ENCODE measurements at places on chromosomes 5 and 9. TPM values are rescaled to one million over a fixed set of nuclear protein-coding genes. Genes with fewer than 3 reads are reported as not detected.

The PHYHD1 gene
- 0.20 TPM for total RNA-seq

GRCh38 chr5:61290791-61291210 lies 41.3 kb upstream of the ZSWIM6 start:
- DNase-seq, result peak; percentile 50

- DNase-seq, result no peak
These were observed 7.0 kb upstream of the CD74 start for GRCh38 chr5:150419630-150420270.

- peak; percentile 70 for DNase-seq
These were observed 3.2 kb downstream of the RAB24 start for GRCh38 chr5:177300236-177300880.

The PCAT7 gene
- not detected for total RNA-seq

DNA sequence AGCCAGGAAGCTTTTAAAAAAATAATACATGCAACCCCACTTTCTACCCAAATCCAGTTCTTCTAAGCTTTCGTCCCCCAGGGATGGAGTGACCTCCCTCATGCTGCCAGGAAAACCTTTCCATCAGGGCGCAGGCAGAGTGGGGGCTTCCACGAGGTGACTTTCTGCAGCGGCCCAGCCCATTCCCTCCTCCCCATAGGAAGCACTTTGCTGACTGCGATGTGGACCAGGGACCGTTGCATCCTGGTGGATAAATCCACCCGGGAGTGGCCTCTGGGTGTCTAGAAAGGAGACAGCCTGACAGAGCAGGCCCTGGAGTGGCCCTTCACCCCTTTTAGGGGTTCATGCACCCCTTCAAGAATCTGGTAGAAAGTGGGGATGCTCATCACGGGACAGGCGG lies 1.6 kb downstream of the QRFP start:
- DNase-seq, result no peak

The PCDH1 gene
- total RNA-seq, result 135 TPM

DNA sequence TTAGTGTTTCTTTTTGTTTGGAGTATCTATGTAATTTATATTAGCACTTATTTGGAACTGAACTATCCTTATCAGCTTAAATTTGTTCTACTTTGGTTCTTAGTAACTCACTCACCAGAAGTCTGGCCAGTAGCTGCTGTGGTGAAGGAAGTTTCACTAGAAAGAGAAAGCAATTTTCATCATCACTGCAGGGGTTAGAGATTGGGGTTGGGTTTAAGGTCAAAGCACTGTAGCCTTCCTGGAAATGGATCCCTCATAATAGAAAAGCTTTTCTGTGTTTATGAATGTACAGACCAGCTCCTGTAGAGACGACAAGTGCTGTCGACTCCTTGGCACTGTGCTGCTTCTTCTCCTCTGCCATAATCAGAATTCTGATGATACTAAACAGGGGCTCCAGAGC lies 22.2 kb downstream of the MROH2B start:
- no peak for DNase-seq

DNA sequence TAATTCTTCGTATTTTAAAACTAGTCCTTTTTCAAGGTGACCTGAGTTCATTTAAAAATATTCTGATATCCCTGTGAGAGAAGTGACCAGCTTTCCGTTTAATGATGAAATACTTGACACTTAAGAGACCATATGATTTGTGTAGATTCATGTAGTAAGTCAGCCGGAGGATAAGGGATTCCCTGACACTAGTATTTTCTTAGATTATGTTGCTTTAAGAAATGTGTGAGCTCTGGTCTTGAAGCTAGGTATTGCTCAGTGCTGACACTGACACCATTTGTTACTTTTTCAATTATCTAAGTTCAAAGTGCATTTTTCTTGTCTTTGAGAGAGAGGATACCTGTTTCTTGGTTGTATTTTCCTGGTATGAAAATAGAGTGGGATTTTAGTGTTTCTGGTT lies 4.2 kb downstream of the NIPBL start:
- no peak for DNase-seq

- DNase-seq, result no peak
These were observed 23.7 kb upstream of the MROH2B start for GRCh38 chr5:41094871-41095270.

The PCDHB4 gene
- 0.04 TPM for total RNA-seq

DNA sequence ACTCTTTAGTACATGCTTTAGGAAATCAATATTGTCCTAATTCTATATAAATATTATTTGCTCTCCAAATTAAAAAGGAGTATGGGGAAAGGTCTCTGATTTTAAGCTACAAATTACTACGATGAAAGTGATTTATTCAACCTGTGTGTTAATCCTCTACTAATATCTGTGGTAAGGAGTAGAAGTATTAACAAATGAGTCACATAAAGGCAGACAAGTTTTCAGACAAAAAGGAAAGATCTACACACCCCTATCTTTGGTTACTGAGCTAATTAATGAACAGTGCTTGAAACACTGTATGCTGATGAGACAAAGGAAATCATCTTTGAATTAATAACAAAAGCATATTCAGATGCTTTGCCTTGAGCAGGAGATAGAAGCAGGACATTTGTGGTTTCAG lies 15.9 kb downstream of the LOX start:
- DNase-seq, result no peak

- DNase-seq, result no peak
These were observed 41.0 kb downstream of the ESM1 start for GRCh38 chr5:54944364-54944763.

The RMI1 gene
- 6.3 TPM for total RNA-seq

The ADAMTSL1 gene
- 26.9 TPM for total RNA-seq

- peak; percentile 29 for DNase-seq
These were observed 2068.7 kb downstream of the MAT2B start for GRCh38 chr5:165574100-165574499.

The TMEM8B gene
- 0.35 TPM for total RNA-seq

The CHSY3 gene
- 2.1 TPM for total RNA-seq

GRCh38 chr9:101977614-101978210 lies 239.3 kb upstream of the GRIN3A start:
- DNase-seq, result no peak

DNA sequence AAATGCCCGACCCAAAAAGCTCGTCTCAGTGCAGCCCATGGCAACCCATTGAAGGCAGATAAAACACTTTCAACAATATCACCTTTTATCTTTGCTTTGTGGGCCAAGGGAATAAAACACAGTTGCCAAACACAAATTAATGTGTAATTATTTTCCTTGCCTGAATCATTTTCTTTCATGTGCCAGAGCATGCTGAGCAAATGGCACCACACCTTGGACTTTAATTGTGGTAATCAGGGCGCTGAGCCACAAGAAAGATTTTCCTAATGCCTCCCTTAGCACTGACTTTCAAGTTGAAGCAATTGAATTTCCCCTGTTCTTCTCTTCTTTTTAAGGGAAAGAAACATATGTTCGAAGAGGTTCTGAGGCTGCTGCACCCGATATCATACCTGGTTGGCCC lies 297.1 kb upstream of the MSX2 start:
- DNase-seq, result no peak

The CDK9 gene
- 116 TPM for total RNA-seq

The SPINK13 gene
- total RNA-seq, result not detected

- no peak for DNase-seq
These were observed 289.8 kb downstream of the SPOCK1 start for GRCh38 chr5:137209232-137209809.

DNA sequence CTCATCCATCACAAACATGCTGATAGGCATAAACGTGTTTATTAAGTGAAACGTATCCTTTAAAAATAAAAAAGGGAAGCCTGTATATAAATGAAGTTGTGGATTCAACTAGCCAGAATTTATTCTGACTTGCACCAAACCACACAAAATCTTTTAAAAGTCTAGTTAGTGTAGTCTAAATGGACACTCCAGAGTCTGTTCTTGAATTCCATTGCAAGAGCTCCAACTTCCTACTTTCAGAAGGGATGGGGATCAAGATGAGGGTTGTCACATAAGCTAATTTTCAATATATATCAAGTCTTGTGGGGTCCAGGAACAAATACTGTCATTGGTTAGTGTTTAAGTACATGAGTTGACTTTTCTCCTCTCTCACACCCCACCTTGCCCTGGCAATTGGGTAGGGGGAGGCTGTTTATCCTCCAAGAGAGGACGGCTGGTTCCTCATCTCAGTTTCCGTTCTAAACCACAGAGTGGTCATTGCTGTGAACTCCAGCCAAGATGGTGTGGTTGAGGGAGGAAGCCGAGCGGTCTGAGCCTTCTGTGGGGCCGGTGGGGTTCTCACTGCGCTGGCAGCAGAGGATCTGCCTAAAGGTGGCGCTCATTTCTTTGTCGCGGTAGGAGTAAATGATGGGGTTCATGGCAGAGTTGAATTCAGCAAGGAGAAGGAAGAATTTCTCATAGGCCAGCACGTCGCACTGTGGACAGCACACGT lies 163.2 kb downstream of the LPAR1 start:
- DNase-seq, result no peak

The SPINK7 gene
- not detected for total RNA-seq

The SLC46A2 gene
- not detected for total RNA-seq

The N4BP3 gene
- 16.6 TPM for total RNA-seq

- no peak for DNase-seq
These were observed 45.5 kb upstream of the ZSWIM6 start for GRCh38 chr5:61286446-61287132.

DNA sequence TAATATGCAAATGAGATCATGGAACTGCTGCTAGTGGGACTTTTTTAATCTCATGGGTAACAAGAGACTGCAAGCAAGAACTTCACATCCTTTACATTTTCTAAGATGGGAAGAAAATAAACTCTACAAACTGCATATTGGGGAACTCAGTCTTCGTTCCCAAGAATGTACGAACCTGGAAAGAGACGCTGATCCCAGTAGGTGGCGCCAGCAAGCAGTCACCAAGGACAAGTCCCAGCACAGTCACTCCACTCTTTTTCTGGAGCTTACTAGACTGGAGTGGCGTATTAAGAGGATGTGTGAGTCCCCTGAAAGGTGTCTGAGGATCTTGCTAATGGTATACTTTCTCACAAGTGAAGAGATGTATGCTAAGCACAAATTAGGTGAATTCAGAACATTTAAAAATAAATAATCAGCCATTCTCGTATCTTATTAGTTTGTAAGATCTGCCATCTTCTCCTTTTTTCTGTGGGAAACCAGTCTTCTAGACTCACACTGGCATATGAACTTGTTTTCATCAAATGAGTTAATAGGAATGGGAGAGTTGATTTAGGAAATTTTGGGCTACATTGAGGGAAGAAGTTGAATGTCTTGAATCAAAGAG lies 16.0 kb upstream of the PUM3 start:
- DNase-seq, result no peak

The ENG gene
- total RNA-seq, result 46.5 TPM

DNA sequence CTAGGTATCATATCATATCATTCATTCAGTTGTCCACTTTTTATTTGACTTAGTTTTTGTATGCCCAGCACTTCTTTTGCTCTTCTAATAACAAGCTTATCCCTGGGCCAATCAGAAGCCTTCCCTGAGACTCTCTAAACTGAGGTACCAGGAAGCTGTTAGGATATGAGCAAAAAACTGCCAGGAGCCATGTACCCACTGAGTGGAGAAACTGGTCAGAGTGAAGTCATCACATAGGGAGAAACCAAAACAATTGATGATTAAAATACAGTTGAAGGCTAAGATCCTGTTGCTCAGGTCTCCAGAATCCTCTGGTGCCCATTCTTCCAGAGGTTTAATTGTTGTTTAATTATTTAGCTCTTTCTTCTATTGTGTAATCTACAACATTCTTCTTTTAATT lies 120.2 kb downstream of the KIAA0825 start:
- no peak for DNase-seq
